ENCODE measurements at places on chromosomes 6 and 20.

DNA sequence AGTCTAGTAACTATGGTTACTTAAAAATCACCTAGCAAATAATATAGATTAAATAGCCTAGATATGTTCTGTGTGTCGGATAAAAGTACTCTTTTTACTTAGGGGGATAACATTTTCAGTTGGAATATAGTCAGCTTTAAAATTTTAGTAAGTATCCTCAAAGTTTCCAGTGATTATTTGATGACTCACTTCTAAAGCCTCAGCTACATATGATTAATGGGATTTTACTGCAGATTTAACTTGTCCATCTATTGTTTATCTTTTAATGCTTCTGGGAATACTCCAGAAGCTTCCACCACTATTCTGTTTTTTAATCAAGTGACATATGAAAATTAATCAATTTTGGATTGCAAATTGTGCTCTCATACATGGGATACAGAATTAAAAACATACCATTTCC lies 8.7 kb upstream of the TENT5A start:
- DNase-seq = no peak

GRCh38 chr20:36145877-36146707 lies 8.4 kb upstream of the EPB41L1 start:
- DNase-seq = no peak

DNA sequence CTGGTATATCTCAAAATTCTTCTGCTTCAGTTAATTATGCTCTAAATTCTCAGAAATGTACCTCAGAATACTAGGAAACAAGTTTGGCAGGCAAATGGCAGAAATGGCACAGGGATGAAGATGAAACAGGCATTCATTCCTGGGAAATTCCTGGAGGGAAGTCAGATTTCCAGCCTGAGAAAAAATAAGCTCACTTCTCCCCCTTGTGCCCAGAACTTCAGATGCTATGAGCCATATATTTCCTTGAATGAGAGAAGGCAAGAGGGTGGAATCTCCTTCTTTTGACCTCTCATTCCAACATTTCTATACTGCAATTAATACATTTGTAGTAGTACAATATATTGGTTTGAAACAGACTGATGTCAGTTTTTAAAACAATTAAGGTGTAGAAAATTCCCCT lies 22.8 kb downstream of the RGS17 start:
- no peak for DNase-seq

- DNase-seq = no peak
Measured at GRCh38 chr6:53483423-53484353, 61.2 kb downstream of the GCLC start.

- DNase-seq = no peak
Measured at GRCh38 chr6:43383021-43383667, 13.7 kb upstream of the ZNF318 start.

DNA sequence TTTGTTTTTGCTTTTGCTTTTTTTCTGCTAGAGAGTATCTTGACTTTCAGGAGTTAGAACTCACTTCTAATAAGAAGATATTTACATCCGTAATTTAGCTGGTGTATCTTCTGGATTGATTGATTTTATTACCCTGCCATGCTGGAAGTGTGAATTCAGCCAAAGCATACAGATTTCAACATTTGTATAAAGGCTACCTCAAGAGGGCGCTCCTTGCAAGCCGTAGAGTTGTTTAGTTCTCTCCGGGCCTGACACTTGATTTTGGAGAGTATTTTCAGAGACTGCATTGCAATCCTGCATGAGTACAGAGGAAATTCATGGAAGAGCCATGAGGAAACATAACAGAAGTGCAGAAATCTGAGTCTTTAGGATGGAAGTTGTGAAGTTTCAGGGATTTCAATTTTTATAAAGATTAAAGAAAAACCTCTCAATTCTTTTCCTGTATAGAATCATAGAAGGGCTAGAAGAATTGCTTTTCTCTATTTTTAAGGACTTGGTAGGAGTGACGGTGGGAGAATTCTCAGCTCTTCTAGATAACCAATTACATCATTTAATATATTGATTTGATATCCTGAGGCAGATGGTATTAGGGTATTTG lies 66.7 kb upstream of the TIAM2 start:
- DNase-seq = peak; percentile 49

DNA sequence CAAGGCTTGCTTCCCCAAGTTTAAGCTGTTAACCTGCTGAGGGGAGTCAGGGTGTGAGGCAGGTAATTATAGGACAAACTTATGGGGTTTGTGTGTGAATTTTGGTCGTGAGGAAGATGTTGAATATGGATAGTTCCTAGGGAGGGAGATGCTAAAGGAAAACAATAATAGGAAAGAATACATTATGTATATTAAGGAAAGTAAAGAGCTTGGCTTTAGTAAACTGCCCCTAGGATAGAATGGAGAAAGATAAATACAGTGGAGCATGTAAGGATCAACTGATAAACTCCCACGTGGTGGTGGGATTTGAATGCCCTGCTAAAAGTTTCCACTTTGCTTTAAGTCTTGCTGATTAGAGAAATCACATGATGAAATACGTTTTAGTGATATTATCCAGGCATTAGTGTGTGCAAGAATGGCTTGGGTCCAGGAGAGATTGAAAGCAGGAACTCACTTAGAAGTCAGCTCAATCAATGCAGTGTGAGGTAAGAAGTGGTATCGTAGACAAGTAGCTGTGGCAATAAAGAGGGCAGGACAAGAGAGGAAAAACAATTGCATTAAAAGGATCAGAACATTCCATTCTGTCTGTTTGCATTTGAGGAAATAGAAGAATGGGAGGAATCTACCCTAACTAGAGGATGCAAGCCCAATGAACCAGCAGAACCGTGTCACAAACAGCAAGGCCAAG lies 52.5 kb downstream of the RPS12 start:
- DNase-seq = no peak

- DNase-seq = no peak
Measured at GRCh38 chr6:7204726-7205125, 97.0 kb downstream of the RREB1 start.

GRCh38 chr6:138537106-138537505 lies 37.8 kb upstream of the NHSL1 start:
- DNase-seq = no peak

DNA sequence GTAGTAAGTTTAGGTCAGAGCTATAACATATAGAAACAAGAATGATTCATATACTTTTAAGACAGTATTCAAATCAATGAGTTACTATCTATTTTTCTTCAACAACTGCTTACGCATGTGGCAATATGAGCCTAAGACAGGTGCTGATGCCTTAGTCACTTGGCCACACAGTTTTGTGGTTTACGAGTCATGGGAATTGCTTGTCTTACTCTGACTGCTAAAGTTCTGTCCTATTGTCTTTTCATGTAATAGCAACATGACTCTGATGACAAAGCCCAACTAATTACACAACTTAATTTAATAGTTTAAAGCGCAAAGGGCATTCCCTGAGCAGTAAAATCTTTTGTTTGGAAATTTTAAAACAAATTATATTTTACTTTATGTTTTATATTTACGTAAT lies 159.3 kb upstream of the CENPW start:
- no peak for DNase-seq

DNA sequence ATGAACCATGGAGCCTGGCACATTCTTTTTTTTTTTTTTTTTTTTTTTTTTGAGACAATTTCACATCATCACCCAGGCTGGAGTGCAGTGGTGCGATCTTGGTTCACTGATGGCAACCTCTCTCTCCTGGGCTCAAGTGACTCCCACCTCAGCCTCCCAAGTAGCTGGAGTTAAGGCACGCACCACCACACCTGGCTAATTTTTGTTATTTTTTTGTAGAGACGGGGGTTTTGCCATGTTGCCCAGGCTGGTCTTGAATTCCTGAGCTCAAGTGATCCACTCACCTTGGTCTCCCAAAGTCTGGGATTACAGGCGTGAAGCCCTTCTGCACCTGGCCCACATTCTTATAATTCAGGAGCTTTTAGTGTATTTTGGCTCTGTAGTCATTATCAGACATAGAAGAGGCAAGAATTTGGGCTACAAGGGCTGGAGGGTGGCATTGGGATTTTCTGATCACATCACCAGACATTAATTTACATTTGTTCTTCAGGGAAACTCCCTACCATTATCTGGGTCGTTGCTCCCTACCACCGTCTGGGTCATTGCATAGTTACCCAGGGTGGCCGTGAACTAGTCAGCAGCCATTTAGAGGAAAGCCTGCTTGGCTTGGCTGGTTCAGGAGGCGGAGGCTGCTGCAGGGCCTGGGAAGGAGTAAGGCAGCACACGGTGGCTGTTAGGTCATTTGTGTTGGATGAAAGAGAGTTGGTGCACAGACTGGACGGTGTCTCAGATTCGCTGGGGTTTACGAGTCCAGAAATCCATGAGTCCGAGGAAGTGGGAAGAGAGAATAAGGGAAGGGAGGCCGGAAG lies 17.6 kb downstream of the ARID1B start:
- DNase-seq = no peak

- DNase-seq = no peak
Measured at GRCh38 chr20:10632721-10633509, 40.9 kb downstream of the JAG1 start.

- DNase-seq = no peak
Measured at GRCh38 chr20:15699431-15700146, 873.7 kb downstream of the KIF16B start.

DNA sequence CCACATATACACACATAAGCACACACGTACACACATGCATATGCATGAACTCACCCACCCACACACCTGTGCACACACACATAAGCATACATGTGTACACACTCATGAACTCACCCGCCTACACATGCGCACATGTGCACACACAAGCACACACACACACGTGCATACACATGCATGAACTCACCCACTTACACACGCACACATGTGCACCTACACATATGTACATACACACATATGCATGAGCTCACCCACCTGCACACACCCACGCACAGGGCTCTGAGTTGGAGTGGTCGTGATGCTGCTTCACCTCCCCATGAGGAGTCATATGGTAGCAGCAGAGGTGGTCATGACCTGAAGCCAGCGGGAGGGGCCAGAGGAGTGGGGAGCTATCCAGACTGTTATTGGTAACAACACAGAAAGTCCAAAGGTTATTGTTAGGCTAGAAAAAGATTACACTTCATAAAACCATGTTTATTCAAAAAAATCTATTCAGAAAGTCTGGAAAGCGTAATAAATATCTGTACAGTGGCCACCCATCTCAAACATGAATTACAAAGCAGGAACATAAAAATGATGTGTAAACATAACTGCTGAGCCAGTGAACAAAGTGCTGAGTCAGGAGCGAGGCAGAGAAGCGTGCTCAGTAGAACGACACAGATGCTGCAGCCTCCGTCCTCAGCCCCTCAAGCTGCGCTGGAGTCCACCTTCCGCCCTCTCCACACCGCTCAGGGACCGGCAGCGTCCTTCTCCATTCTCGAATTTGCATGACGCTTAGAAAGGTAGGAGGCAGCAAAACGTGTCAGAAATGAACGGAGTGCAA lies 26.4 kb upstream of the MPC1 start:
- no peak for DNase-seq

GRCh38 chr6:71913444-71914234 lies 27.3 kb downstream of the RIMS1 start:
- DNase-seq = no peak

DNA sequence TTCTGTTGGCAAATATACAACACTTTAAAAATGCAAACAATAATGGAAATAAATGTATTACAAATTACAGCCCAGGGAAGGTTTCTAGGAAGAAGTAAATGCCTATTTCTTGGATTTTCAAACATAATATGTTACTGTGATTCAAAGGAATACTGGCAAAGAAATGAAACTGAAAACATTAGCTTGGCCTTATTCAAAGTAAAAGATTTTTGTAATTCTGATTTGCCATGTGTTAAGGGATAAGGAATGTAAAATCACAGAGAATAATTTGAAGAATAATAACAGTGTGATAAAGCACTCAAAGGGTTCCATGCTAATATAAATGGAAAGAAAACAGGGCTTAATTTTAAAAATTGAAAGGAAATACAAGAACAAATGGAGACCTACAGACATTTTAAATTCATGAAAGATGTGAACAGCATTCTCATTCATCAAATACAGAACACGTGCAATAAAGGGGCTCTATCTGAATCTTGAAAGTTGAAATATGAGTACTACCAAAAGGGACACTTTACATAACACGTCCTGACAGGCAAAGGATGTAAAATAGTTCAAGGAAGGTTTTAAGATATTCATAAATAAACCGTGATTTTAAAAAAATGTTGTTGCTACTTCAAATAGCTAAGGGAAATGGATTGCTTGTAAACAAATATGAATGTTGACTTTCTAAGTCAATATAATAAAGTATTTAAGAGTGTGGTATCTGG lies 138.1 kb downstream of the RFPL4B start:
- no peak for DNase-seq

DNA sequence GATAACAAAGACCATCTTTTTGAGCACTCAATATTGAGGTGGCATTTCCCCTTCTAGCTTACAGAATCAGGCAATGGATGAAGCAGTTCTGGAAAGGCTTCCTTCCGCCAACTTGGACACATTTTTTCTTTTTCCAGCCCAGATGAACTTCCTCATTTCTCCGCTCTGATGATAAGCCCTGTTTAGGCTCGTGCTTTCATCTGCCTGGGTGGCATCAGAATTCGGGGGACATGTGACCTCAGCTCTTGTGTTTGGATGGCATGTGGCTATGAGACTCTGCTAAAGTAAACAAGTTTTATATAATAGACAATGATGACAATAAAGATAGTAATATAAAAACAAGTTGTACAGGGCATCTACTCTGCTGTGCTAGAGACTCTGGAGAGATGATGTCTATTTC lies 796.7 kb downstream of the DHX35 start:
- no peak for DNase-seq

GRCh38 chr6:44224029-44224964 lies 902 bp downstream of the SLC29A1 start:
- DNase-seq = no peak

DNA sequence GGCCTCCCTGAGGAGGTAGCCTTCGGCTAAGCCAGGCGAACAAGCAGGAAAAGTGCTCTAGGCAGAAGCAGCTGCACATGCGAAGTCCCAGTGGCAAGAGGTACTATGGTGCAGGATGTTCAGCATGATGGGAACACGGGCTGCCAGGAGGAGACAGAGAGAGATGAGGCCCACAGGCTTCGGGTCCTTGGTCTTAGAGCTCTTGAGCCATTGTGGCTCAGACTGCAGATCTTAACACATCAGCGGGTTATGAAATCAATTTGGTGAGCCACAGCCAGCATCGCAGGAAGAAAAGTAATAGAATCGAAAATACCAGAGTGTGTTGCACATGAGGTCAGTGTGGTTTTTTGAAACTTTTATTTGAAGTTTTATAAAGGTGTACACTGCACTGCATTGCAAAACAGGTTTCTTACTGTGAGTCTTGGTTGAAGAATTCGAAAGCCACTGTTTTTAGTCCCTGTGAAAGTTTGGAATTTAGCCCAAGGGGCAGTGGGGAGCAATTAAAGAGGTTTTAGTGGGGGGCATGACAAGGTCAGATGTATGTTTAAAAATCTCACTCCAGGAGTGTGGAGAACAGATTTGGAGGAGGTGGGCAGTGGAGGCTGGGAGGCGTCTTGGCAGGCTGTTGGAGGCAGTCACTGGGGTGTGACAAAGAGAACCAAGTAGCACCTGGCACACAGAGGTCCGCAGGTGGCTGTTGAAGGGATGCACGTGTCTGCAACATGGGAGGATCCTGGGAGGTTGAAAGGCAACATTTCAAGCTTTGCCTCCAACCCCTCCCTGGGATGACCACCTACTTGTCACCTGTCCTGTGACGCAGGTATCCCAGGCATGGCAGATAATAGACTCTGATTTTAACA lies 69.3 kb downstream of the EYA2 start:
- DNase-seq = no peak
